ENCODE measurements at places on chromosomes 7 and 10.

DNA sequence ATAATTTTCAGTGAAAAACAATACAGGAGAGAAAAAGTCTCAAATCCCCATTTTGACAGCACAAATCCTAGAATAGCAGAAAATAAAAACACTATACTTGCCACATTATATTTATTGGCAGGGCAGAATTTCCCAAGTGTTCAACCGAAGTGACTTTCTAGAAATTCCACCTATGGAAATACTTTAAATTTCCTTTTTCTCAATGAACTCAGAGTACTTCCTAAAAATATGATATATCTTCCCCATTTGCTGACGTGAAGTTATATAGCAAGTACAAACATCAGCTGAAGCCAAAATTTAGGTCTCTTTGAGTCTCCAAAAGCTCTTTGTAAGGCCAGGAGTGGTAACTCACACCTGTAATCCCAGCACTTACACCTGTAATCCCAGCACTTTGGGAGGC lies 83.3 kb downstream of the NT5C2 start:
- no peak for DNase-seq

- peak; percentile 47 for DNase-seq
Observed at GRCh38 chr7:143171697-143172096, 11.5 kb upstream of the TAS2R39 start.

DNA sequence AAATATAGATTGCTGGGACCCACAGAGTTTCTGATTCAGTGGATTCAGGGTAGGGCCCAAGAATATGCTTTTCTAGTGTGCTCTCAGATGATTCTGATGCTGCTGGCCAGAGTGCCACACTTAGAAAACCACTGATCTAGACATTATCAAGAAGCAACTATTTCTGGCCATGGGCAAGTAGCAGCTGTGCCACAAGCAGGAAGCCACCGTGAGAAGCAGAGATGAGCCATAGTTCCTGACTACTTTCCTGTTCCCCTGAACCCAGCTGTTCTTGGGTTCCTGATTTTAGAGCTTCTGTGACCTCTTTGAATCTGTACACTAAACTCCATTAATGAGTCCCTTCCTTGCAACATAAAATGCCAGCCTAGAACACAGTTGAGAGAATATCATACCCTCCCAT lies 38.1 kb upstream of the PIK3AP1 start:
- DNase-seq = no peak

- no peak for DNase-seq
Observed at GRCh38 chr7:128168667-128169210, 72.3 kb upstream of the LEP start.

- DNase-seq = no peak
Observed at GRCh38 chr10:15868006-15868405, 7.7 kb upstream of the MINDY3 start.

GRCh38 chr10:71272056-71272771 lies 46.8 kb upstream of the SLC29A3 start:
- DNase-seq = no peak

DNA sequence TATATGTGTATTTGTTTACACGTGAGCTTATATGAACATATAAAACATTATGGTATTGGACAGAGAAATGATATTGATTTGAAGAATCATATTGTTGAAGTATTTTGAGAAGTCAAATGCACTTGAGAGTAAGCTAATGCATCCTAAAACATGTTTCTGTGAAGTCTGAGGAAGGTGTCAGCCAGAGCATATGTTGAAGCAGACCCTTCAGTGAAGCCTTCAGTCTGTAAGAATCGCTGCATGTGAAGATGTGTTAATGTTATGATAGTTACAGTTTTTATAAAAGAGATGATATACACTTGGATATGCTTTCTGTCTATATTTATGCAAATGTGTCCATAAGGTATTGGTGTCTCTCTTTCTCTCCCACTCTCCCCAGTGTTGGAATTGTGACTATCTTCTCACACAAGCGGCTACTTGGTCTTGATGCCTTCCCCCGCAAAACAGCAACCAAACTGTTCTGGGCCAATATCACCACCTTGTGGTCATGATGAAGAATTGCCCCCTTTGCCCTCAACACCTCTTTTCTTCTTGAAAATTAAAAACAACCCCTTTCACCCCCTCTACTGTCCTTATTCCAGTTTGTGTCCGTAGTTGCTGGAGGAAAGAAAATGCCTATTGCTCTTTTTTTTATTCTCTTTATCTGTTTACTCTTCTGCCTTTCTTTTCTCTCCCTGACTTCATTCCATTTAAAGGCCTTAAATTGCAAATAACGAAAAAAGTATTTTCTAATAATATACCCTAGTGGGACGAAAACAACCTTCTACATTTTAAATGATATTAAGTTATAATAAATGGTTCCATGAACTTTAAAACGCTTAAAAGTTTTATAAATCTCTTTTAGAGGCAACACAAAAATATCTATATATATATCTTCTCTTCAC lies 64.9 kb downstream of the IKZF1 start:
- no peak for DNase-seq

- DNase-seq = peak; percentile 58
Observed at GRCh38 chr10:87656431-87657072, 3.1 kb upstream of the PAPSS2 start.

DNA sequence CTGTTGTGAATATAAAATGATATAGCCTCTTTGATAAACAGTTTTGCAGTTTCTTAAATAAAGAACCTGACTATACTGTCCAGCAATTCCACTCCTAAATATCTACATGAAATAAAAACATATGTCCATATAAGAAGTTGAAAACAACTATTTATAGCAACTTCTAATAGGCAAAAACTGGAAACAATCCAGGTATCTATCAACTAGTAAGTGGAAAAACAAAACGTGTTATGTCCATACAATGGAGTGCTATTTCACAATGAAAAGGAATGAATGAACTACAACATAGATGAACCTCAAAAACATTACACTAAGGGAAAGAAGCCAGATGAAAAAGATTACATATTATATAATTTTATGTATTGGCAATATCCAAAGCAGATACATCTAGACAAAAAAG lies 268.9 kb downstream of the CSTF2T start:
- DNase-seq = no peak

DNA sequence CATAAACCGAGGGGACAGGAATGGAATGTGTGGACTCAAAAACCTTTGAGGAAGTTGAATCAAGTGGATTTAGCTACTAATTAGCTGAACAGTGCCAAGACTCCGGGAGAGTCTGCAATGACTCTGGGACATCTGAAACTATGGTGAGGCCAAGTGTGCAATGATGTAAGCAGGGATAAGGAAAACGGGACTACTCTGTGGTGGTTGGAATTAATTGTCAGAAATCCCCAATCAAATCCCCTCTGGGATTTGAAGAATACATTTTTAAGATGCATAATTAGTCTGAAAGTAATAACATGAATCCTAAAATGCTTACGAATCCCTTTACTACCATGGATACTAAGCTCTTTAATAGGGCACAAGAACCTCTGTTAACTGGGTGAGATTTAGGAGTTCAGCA lies 602.8 kb downstream of the NRG3 start:
- no peak for DNase-seq

DNA sequence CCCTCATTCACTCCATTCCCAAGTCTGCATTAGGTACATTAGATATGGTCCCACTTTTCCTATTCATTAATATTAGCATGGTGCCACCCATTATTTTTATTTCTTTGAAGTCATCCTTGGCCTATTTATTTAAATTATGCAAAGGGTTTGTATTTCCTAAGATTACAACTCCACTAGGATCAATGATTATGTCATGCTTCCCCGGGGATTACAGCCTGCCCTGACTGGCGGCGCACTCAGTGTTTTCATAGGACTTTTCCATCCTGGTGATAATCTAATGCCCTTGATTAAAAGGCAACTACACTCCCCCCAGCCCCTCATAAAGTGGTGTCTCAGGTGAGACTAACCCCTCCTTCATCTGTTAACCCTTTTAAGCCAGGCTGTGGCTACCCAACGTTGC lies 187.2 kb downstream of the POU6F2 start:
- DNase-seq = no peak

GRCh38 chr7:34155220-34155908 lies 250.0 kb downstream of the BMPER start:
- DNase-seq = peak; percentile 24

- DNase-seq = no peak
Observed at GRCh38 chr10:75009426-75009825, 102.0 kb upstream of the SAMD8 start.

DNA sequence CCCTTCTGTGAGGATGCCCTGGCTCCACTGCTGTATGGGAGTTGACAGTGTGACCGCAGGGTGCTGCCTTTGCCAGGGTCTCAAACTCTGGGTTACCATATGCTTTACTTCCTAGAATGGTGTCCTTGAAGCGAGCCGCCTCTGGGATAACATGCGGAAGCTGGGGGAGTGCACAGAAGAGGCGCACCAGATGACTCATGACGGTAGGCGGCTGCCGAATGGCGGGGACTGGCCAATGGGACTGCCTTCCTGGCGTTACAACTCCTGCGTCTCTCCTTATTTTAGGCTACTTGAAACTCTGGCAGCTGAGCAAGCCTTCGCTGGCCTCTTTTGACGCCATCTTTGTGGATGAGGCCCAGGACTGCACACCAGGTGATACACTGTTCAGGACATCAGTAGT lies 27.3 kb downstream of the FBH1 start:
- no peak for DNase-seq

GRCh38 chr10:122144199-122144598 lies 126.9 kb upstream of the BTBD16 start:
- DNase-seq = no peak

GRCh38 chr10:123087348-123087747 lies 48.4 kb upstream of the HMX3 start:
- no peak for DNase-seq

GRCh38 chr10:110356628-110357245 lies 52.0 kb upstream of the SMNDC1 start:
- DNase-seq = no peak

DNA sequence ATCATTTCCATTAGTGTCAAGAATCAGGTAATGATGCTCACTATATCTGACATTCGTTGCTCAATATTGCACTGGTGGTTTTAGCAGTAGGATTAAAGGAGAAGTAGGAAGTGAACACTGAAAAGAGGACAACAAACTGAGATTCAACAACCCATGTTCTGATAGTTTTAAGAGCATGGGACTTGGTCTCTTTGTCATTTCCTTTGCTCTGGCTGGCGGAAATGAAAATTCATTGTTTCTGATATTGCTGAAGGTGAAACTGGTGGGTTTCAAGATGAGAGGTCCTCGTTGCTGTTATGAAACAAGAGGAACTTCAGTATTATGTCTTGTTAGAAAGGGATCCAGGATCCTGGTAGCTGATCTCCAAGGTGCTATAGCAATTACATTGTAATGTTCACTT lies 129.0 kb downstream of the DNAH11 start:
- no peak for DNase-seq

- no peak for DNase-seq
Observed at GRCh38 chr10:108249940-108250339, 1085.4 kb upstream of the SORCS1 start.

GRCh38 chr7:97166308-97166707 lies 48.8 kb downstream of the SDHAF3 start:
- DNase-seq = no peak

GRCh38 chr7:155378959-155379871 lies 78.7 kb upstream of the EN2 start:
- DNase-seq = no peak

GRCh38 chr7:23121165-23121564 lies 15.6 kb downstream of the KLHL7 start:
- no peak for DNase-seq

DNA sequence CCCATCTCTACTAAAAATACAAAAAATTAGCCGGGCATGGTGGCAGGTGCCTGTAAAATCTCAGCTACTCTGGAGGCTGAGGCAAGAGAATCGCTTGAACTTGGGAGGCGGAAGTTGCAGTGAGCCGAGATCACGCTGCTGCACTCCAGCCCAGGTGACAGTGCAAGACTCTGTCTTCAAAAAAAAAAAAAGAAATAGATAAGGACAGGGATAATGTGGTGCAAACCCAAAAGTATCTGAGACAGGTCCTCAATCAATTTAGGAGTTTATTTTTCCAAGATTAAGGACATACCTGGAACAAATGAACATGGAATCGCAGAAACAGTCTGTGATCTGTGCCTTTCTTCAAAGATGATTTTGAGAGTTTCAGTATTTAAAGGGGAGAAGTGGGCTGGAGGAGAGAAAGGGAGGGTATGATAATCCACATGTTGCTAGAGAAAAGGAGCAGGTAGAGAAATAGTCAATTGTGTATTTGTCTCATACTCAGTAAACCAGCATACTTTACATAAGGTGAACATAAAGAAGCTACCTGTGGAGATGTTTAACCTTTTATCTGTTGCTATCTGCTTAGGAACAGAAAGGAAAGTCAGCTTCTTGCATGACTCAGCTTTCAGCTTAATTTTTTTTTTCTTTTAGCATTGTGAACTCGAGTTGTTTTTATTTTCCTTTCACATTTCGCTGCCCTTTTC lies 4.9 kb upstream of the MTPN start:
- no peak for DNase-seq

DNA sequence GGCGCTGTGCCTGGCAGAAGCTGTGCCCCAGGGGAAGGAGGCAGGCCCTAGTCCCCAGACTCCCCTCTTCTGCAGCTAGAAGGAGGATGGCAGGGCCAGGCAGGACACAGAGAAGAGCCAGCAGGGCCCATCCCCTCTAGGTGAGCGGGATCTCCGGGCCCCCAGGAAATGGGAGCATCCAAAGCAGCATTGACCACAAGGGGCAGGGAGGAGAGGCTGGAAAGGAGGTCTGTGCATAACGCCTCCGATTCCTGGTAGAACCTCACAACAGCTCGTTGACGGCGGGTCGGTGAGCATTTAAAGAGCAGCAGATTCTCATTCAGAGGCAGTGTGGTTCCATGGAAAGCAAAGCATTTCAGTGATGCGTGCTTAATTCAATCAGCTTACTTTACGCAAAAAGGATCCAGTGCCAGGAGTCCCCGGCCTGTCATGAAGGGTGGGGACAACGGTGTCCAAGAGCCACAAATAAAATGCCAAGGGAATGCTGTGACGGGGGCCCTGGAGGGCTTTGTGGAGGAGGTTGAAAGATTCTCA lies 41.0 kb downstream of the CLRN3 start:
- no peak for DNase-seq

GRCh38 chr7:136964347-136964746 lies 95.9 kb downstream of the CHRM2 start:
- no peak for DNase-seq

GRCh38 chr7:24283554-24283896 lies 465 bp upstream of the NPY start:
- no peak for DNase-seq

GRCh38 chr10:102681696-102682095 lies 32.5 kb downstream of the ARL3 start:
- DNase-seq = no peak
